ENCODE measurements at places on chromosomes 6 and 20. TPM values are rescaled to one million over a fixed set of nuclear protein-coding genes. Genes with fewer than 3 reads are reported as not detected.

The TULP1 gene
- total RNA-seq: not detected

The CYB5R4 gene
- 8.9 TPM for total RNA-seq

The CAGE1 gene
- total RNA-seq: not detected

The OR2B6 gene
- not detected for total RNA-seq

The SLC32A1 gene
- not detected for total RNA-seq

The PCIF1 gene
- total RNA-seq: 61.6 TPM

The CST8 gene
- not detected for total RNA-seq

The GPLD1 gene
- 2.6 TPM for total RNA-seq

The WASF1 gene
- 27.7 TPM for total RNA-seq

The C6orf118 gene
- total RNA-seq: 28.6 TPM

GRCh38 chr20:51884561-51884960, 82.2 kb upstream of the SALL4 start:
- no peak for DNase-seq

DNA sequence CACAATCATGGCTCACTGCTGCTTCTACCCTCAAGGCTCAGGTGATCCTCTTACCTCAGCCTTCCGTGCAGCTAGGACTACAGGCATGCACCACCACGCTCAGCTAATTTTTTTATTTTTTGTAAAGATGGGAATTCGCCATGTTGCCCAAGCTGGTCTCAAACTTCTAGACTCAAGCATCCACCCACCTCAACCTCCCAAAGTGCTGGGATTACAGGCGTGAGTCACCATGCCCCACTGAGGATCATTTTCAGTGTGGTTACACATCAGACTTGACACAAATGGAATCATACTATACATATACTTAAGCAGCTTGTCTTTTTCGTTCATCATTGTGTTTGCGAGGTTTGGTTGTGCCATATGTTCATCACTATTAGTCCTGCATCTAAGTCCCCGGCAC, 26.6 kb downstream of the ZC3H12D start:
- no peak for DNase-seq

- DNase-seq: no peak
Measured at GRCh38 chr6:74467533-74468215, 738.2 kb downstream of the COL12A1 start.

DNA sequence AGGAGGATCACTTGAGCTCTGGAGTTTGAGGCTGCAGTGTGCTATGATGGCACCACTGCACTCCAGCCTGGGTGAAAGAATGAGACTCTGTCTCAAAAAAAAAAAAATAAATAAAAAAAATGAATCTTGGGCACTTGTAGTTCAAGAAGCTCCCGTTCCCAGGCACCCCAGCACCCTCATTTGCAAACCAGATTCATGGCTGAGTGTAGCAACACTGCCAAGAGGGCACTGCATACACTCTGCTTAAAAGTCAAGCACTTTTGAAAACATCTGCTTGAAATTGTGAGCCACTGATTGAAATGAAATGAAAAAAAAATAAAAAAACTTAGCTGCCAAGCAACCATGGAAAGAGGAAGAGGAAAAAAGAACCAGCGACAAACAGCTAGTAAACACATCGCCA, 124.7 kb upstream of the SASH1 start:
- no peak for DNase-seq

DNA sequence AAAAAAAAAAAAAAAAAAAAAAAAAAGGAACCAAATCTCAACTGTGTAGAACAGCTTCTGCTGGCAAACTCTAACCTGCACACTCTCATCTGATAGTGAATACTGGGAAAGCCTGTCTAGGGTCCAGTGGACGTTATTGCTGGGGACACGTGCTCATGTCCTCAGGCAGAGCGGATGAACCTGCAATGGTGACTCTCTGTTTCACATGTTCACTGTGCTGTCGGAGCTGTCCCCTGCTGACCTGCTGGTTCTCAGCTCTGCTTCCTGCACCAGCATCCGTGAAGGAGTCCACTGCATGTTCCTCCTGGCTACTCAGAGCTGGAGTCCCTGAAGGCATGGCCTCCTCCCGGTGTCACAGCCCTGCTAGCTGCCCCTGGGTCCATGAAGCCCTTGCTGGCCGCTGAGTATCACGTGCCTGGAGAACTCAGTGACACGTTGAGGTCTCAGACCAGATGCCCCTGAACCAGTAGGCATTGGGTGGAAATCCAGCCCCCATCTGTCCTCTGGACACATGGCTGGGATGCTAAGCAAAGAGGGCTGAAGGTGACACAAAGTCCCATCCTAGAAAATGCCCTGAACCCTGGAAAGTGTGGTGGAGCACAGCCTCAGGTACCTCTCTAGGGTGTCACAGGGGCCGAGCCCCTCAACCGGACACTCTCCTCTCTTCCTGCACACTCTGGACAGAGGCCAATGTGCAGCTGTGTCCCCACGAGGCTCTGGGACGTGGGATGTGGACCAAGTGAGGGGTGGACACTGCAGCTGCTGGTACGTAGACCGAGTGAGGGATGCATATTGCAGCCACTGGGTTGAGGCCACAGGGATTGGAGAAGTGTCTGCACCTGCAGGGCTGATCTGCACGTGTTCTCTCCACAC, 54.9 kb upstream of the FRMD1 start:
- no peak for DNase-seq

DNA sequence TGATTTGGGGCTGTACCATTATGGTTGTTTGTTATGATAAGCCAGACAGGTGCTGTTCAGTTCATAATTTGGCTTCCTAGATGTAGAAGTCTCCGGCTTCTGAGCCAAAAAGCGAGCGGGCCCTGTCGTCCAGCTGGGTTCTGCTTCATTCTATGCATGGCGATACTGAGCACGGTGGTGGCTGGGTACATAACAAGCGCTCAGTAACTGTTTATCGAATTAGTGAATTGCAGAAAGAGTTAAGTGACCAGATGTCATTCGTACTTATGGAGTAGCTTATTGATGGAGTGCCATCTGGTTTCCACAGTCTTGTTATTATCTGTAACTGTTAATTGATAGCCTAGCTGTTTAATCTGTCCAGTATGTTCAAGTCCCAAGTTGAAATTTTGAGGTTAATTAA, 85.0 kb downstream of the DTD1 start:
- no peak for DNase-seq

DNA sequence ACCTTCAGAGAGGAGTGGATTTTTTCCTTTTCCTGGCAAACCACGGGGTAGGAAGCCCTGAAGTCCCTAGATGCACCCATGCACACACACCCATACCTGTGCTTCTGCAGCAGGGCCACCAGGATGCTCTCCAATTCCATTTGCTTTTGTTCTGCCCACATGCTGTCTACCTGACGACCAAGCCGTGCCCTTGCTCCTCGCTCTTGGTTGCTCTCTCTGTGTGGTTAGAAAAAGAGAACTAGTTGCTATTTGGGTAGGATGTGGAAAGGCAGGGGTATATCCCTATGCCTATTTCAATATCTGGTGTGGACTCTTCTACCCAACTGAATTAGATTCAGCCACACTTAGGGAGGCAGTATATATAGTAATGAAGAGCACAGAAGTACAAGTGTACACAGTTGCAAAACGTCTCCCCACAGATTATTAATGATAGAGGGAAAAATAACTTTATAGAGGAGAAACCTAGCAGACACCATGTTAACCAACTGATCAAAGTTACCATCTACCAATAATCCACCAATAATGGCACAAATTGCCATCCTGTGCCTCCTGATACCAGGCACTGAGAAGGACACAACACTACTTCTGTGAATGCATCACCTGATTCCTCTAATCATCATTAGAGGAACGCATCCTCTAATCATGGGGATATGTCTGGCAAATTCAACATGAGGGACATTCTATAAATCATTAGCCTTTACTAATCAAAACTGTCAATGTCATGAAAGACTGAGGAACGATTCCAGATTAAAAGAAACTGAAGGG, 7.3 kb downstream of the GHRH start:
- DNase-seq: no peak

DNA sequence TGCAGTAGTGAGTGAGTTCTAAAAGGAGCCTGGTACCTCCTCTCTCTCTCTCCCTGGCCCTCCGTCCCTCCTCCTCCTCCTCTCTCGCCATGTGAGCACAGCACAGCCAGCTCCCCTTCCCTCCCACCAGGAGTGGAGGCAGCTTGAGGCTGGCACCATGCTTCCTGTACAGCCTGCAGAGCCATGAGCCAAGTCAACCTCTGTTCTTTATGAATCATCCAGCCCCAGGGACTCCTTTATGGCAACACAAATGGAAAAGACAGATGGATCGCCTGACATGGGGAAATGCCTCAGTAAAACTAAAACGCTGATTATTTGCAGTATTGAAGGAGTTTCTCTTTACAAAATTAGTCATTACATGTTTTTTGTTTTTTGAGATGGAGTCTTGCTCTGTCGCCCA, 233.7 kb upstream of the ARID1B start:
- no peak for DNase-seq

DNA sequence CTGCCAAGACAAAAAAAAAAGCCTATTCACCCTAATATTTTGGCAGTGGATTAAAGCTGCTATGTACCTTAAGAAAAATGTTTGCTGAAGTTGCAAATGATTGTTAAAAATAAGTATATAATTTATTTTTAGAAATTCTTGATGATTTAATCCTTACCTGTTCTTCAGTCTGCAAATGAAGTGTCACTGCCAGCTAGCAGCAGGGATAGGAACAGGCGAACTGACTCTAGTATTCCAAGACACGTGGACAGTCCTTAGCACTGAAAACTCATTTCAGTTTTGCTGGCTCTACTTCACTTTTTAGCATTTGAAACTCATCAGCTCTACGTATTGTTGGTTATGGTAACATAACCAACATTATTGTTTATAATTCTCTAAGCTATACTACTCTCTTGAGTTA, 204.4 kb upstream of the ID4 start:
- no peak for DNase-seq

GRCh38 chr6:158223926-158224325, 55.8 kb downstream of the GTF2H5 start:
- no peak for DNase-seq

DNA sequence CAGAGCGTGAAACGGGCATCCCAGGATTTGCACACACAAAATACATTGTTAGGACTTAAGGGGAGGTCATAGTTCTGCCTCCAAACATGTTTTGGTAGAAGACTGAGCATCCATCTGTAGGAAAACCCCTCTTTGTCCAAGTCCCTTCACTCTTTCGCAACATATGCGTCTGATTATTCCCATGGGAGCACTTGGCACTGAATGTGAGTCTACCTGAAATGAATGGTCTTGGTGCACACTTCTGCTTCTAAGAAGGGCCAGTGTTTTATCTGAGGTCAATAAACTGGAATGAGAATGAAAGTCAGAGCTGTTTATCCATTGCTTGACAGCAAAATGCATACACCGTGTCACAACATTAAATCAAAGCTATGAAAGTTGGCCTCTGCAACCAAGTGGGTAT, 33.0 kb downstream of the GJA10 start:
- DNase-seq: no peak

DNA sequence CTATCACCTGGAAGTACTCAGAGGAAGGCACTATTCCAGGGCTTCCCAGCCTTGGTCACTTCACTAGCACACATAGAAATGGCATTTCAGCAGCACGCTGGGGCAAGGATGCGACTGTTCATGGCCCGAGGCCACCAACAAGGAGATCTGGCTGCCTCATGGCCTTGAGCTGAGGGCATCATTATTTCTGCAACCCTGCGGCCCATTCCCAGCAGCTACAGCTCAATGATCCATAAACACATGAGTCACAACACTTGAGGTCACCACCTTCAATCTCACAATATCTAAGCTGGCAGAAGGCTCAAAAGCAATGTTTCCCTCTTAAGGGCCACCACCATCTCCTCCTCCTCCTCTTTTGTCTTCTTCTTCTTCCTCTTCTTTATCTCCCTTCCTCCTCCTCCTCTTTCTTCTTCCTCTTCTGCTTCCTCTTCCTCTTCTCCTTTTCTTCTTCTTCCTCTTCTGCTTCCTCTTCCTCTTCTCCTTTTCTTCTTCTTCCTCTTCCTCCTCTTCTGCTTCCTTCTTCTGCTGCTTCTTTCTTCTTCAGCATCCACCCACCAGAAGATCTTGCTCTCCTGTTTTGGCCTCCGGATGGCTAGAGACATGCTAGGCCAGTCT, 382.9 kb upstream of the CNR1 start:
- DNase-seq: no peak

DNA sequence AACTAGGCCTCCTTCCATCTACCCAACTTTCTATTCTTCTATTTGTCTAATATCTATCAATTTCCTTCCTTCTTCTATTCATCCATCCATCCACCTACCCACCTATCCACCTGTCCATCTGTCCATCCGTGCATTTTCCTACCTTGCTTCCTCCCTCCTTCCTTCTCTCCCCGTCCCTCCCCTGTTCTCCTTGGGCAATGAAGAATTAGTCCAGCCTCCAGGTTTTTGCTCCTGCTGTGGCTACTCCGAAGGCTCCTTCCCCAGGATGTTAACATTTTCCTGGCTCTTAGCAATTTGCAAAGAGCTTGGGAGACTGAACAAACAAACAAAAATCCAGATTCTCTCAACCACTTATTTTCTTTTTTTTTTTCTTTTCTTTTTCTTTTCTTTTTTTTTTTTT, 81.6 kb downstream of the KCNB1 start:
- DNase-seq: no peak

DNA sequence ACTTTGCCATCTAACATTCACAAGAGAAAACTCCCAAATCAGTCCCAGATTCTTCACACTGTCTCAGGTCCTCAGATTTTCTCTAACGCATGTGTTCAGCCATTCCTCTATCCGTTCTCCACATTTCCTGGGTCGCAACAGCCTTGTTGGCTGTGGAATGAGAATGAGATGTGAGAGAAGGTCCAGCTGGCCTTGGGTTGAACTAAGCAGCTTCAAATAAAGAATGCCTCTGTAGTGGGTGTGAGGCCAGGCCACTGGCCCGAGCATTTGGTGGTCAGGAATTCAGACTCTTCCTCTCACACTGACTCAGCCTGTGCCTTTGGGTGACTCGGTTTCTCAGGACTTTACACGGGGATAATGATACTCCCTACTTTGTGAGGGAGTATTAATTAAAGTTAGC, 73.8 kb upstream of the CCN6 start:
- no peak for DNase-seq

DNA sequence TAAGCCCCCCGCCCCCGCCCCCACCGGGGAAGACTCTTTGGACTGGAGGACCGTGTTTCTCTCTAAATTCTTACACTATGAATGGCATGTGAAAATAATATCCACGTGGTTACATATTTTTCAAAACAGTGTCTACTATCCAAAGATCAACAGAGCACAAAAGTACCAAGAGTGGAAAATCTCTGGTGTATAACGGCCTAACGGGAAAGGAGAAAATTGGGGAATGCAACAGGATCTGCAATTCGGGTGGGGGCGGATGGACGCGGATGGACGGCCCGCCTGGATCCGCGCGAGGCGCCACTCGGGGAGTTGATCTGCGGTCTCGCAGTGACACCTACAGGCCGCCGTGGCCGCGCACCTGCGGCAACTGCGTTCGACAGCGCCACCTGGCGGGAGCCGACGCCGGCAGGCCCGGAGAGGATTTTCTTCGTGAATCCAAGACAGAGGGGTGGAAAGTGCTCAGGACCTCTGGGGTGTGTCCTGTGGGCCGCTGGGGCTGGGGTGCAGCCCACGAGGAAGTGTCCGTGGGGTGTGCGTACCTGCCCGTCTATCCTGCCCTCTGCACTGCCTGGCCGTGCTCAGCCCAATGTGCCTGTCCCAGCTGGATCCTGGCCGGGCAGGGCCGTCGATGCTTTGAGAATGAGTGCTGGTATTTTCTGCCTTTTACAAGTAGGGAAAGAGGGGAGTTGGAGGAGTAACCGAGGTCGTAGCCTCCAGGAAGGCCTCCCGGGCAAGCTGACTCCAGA, 18.6 kb downstream of the ANKRD60 start:
- peak; percentile 93 for DNase-seq

- no peak for DNase-seq
Measured at GRCh38 chr6:125307150-125307838, 5.5 kb upstream of the HDDC2 start.

GRCh38 chr20:650954-651353, 2.0 kb downstream of the SRXN1 start:
- no peak for DNase-seq

- DNase-seq: no peak
Measured at GRCh38 chr6:127969701-127970100, 68.8 kb upstream of the THEMIS start.
